ENCODE measurements at places on chromosomes 5 and 9. TPM values are rescaled to one million over a fixed set of nuclear protein-coding genes. Genes with fewer than 3 reads are reported as not detected.

DNA sequence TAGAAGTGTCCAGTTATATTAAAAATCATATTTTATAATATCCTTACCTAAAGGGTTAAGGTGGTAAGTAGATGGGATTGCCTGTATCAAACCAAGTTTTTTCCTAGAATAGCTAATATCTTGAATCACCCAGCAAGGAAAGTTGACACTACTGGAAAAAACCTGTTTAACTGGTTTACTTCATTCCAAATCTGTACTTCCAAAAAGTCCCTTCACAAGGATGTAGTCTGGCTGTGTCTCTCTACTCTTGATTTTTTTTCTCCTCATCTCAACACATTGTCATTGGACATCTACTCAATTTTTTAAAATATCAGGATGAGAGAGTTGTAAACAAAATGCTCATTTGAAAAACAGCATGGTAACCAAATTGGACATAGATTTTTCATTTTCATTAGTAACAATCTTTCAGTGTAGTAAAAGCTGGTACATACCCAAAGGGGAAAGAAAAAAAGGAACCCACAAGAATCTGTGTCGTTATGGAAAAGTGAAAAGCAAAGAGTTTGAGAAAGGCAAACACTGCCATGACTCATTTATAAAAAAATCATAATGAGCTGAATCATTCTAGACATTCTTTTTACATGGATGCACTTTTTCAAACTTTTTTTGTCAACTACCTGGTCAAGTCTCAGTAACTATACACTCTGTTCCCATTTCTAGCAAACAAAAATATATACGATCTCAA lies 173.5 kb downstream of the GLIS3 start:
- DNase-seq = no peak

DNA sequence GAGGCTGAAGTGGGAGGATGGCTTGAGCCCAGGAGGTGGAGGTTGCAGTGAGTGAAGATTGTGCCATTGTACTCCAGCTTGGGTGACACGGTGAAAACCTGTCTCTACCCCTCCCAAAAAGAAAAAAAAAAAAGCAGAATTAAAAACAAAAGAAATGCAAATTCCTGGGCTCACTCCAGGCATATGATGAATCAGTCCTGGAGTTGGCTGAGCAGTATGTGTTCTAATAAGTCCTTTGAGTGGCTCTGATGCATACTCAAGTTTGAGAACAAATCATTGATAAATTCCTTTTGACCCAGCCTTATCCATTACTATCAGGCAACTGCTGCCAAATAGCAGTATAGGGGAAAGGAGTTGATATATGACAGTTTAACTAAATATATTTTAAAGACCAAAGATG lies 28.3 kb downstream of the UHRF2 start:
- no peak for DNase-seq

GRCh38 chr5:149521739-149522685 lies 29.2 kb downstream of the CSNK1A1 start:
- DNase-seq = no peak

DNA sequence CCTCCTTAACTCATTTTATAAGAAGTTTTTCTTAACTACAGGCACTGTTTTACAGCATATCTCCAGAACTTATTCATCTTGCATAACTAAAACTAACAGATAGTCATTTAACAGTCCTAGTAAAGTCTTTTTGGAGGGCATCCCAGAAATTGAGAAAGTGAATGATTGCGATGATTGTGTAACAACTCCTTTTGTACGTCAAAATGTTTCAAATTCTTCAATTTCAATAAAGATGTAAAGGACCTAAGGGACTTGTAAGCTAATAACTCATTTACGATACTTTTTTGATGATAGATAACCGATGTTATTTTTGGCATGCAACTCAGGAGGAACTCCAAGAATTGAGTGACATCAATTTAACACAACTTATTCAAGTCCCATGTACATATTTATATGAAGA lies 42.7 kb downstream of the SVEP1 start:
- peak; percentile 91 for DNase-seq

GRCh38 chr5:78922879-78923621 lies 62.1 kb downstream of the ARSB start:
- DNase-seq = no peak

DNA sequence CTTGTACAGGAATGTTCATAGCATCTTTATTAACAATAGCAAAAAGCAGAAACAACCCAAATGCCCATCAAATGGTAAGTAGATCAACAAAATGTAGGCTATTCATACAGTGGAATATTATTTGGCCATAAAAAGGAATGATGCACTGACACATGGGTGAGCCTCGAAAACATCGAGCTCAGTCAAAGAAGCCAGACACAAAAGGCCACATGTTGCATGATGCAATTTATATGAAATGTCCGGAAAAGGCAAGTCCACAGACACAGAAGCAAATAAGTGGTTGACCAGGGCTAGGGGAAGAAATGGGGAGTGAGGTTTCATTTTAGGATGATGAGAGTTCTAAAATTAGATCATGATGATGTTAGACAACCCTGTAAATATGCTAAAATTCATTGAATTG lies 16.5 kb upstream of the SLC2A8 start:
- no peak for DNase-seq

DNA sequence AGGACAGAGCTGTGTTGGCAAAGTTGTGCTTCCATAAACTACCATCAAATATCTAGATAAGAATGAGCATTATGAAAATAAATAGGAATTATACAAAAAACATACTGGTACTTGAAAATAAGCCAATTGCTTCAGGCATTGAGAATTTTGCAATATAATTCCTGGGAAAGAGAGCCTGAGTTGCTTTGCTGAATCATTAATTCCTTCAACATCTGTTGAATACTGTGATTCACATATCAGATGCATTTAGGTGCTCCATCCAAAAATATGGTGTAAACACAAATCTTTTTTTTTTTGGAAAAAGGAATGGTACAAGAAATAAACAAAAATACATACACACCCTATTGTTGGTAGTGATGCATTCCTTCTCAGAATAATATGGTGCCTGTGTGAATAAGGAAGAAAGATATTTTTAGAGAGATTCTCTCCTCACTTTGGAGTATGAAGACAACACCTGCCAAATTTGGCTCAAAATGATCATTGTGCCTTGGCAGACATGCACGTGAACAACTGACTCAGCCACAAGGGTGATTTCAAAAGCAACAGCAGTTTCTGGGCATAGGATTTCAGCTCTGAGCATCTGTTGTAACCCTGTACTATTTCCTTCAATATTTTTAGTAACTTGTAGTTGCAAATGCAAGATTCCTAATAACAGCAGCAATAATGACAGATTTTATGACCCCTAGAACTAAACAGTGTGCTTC lies 96.7 kb downstream of the CAVIN4 start:
- peak; percentile 84 for DNase-seq

DNA sequence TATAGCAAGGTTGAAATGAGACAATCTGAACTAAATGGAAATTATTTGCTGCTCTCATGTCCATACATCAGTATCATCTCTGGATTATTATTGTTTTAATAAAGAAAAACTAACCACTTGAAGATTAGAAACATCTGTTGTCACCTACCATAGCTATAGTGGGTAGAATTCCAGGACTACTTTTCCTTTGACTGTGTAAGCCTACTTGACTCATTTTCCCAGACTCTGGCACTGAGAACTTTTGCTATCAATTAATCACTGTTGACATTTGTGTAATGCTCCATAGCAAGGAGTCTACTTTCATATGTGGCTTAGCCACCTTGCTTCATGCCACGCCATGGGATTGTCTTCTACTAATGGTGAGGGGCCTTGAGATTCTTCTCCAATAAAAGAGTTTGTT lies 59.9 kb upstream of the ARRDC3 start:
- no peak for DNase-seq

Gene CNTFR
- polyA plus RNA-seq = 53.5 TPM

Gene MLANA
- 0.44 TPM for polyA plus RNA-seq

Gene ARID3C
- 0.07 TPM for polyA plus RNA-seq

Gene BARHL1
- not detected for polyA plus RNA-seq

Gene PPWD1
- polyA plus RNA-seq = 41.0 TPM

Gene NDUFA8
- 65.4 TPM for polyA plus RNA-seq
